Posterior cingulate gyrus (tissue), 11 donors: ENCODE measurements at places on chromosomes 2 and 18.

GRCh38 chr2:157415591-157416101, 28.2 kb downstream of the CYTIP start:
- peak; percentile 61 for DNase-seq

DNA sequence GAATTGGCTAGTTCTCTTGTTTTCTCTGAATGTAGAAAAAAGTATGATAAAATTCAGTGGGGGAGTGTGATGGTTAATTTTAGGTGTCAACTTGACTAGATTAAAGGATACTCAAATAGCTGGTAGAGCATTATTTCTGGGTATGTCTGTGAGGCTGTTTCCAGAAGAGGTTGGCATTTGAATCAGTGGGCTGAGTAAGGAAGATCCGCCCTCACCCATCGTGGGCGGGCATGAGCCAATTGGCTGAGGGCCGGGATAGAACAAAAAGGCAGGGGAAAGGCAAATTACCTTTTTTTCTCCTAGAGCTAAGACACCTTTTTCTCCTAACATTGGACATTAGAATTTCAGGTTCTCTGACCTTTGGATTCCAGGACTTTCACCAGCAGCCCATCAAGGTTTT, 667.6 kb upstream of the SLC8A1 start:
- DNase-seq = peak; percentile 80

DNA sequence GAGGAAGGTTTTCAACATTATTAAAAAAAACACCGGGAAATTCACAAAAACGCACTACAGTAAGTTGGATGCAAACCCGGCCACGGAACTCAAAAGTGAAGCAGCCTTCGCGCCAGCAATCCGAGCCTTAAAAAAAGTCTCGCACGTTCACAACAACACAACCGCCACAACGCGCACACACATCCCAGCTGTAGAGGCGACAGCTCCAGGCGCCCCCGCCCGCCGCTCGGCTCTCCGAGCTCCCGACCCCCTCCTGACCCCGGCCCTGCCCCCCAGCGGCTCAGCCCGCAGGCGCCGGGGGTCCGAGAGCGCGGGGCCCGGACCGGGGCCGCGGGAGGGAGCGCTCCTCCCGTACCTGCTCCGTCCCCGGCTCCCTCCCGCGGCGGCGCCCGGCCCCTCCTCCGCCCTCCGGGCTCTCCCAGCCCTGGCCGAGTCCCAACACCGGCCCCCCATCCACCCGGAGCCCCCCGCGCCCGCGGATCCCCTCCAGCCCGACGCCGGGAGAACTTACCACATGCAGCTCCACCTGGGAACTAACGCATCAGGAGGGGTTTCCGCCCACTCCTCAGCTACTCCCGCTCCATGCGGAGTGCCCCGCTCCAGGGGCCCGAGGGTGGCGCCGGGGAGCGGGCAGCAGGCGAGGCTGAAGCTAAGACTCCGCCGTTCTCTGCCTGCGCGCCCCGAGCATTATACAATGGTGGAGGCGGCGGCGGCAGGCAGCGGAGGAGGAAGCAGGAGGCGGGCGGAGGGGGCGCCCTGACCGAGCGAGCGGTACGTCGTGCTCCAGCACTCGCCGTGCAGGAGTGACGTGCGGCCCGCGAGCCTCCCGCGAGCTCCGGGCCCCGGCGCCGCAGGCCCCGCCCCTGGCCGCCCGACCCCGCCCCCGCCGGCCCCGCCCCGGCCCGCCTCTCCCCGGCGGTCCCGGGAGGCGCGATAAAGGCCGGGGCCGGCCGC, at the start of gene SERTAD2:
TSS of gene SERTAD2 (minus strand) at position 805 of the 954 bp plus-strand sequence. CDS start 17,042 bp downstream, outside the sequence.
- DNase-seq = peak; percentile 73

GRCh38 chr2:33573657-33574056, 25.4 kb downstream of the FAM98A start:
- DNase-seq = peak; percentile 76

GRCh38 chr2:99140056-99140859, 1.2 kb upstream of the C2orf15 start:
- DNase-seq = no peak

DNA sequence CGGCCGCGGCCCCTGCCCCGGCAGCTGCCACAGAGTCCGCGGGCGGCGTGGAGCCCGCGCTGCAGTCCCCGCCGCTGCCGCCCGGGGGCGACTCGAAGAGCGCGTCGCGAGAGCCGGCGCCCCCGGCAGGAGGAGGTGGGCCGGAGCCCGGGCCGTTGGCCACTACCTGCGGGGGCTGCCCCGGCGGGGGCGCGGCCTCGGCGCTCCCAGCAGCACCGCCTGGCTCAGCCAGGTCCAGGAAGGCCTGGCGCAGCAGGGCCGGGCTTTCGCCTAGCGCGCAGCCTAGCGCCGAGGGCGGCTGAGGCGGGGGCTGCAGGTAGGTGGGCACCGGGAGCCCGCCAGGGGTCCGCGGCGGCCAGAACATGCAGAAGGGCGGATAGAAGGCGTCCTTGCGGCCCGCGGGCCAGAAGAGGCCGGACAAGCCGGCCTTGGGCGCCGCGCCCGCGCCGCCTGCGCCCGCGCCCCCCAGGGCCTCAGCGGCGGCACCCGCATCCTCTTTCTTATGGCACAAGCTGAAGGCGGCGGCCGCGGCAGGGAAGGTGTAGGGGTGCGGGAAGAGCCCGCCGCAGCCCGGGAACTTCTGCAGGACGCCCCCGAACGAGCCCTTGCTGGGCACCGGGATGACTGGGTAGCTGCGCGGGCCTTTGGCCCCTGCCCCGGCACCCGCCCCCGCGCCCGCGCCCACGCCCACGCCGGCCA, 3.9 kb downstream of the SKOR2 start:
- no peak for DNase-seq

DNA sequence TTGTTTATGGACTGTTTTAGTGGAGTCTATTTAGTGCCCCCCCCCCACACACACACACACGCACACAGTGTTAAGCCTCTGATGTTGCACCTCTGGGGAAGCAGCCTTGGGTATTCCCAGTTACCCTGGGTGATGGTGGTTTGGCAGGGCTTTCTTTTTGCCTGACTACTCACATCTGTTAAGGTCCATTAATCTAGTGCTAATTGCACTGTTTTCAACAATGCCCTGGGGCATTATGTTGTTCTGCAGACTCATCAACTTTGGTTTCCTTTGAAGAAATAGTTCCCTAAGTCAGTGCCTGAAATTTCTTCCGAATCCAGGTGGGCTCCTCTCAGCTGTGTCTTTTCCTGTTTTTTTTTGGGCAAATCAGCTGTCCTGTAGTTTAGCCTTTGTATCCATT, 34.7 kb downstream of the SPOPL start:
- DNase-seq = no peak

- DNase-seq = no peak
Observed at GRCh38 chr2:175606010-175606841, 395.8 kb downstream of the LNPK start.

DNA sequence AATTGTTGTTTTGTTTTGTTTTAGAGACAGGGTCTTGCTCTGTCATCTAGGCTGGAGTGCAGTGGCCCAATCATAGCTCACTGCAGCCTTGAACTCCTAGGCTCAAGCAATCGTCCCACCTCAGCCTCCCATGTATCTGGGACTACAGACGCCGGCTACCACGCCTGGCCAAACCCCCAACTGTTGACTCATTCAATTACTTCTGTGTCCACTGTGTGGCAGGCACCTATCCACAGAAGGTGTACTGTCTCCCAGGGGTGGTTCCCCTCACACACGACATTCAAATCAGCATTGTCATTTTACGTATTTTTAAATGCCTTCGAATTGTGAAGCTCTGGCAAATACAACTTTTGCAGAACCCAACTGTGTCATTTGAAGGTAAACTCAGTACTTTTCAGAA, 188.0 kb upstream of the REV1 start:
- no peak for DNase-seq

- DNase-seq = no peak
Observed at GRCh38 chr18:45728336-45729010, 4.5 kb downstream of the SLC14A1 start.

DNA sequence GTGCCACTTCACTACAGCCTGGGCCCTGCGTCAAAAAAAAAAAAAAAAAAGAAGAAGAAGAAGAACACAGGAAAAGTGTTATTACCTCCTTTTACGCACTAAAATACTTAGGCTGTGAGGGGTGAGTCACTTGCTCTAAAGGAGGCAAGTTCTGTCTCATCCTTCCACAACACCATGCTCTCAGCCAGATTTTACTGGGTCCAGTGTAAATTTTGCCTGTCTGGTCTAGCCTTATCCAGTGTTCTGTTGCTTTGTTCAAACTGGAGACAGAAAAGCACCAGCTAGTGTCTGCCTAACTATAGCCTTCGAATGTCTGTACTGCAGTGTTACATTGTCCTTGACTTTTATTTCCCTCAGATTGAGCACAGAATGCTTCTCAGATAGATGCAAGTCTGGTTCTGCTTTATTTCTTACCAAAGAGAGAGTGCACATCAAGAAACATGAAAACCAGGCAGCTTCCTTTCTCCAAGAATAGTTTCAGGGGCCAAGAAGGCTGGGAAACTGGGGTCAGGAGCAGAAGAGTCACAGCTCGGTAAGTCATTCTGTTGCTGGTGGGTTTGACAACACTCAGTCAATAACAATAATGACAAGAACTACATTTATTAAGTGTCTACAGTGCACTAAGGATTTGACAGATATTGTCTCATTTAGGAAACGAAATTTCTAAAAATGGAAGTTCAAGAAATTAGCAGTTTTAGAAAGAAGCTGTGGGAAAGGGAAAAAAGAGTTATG, 3.1 kb upstream of the MSGN1 start:
- no peak for DNase-seq

GRCh38 chr2:112794841-112795240, 10.5 kb upstream of the IL1A start:
- DNase-seq = no peak

DNA sequence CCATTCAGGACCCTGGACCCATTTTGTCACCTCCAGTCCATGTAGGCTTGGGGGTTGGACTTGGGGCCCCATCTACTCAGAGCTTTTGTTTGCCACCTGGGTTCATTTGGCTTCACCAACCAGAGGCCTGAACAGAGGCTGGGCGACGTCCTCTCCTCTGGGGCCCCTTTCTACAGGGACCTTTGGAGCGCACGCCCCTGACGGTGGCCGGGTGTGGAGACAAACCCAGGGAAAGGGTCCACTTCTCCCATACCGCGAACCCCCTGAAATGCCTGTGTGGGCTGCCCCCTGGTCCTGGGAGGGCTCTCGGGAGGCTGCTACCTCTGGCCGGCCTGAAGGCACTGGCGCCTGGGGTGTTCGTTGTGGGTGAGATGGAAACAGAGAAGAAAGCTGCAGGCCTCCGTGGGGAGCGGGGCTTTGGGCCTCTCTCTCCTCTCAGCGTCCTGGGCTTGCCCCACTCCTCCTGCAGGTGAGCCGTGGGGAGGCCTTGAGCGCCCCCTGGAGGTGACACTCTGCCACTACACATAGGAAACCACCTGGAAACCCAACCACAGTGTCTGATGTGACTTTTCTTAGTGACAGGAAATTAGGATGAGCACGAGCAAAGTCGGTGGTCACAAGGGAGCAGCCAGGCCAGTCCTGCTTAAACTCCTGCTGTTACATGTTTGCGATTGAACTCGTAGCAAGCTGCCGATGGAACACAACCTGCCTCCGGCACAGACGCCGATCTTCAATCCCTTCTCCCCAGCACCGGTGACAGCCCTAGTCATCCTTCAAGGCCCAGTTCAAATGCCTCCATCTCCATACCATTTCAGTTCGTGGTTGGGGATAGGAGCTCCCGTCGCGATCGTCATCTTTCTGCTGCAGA, 12.0 kb upstream of the NTSR2 start:
- DNase-seq = peak; percentile 37

- no peak for DNase-seq
Observed at GRCh38 chr2:25757906-25758305, 84.5 kb upstream of the DTNB start.

DNA sequence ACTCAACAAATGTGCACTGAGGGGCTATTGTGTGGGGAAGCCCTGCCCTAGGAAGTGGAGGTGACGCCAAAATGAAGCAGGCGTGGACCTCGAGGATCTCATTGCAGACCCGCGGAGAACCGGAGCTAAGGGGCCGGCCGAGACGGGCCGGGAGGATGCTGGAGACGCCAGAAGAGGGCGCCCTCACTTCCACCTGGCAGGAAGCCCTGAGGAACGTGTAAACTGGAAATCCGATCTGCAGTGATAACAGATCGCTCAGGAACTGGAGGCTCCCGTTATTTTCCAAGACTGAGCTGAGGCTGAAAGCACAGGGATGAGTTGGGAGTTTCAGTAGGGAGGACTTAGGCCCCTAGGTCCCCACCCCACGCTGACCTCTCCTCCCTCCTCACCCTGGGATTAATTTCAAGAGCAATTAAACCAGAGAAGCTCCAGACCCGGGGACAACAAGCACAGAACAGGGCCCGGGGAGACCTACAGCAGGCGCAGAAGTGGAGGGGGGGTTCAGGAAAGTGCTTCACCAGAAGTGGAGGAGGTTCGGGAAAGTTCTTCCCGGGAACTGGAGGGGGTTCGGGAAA, 7.7 kb upstream of the COL6A3 start:
- peak; percentile 57 for DNase-seq

DNA sequence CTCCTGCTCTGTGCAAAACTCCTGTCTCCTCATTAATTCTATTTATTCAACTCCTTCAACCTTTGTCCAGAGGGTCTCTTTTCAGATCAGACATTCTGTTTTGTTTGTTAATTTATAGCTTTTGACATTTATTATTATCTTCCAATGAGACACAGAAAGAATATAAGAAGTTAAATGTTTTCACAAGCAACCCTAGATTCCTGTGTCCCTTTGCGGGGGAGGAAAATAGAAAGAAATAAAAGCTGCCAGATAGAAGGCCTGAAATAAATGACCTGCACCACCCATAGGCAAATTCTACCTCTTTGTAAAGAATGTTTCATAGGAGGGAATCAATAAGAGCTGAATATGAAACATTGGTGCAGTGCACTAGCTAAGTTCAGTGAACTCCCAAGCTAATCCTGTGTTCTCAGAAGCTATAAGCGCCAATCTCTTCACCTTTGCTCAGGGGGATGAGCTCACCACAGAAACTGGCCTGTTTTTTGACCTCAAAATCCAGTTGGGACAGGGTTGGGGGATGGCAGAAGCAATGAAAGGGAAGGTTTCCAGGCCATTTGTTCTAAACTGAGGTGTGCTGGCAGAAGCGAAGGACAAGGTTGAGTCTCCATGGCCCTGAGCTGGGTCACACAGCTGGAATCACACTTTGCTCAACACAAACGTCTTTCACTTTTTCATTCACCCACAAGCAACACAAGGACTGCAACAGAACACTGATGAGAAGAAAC, 258.6 kb downstream of the NRXN1 start:
- no peak for DNase-seq

DNA sequence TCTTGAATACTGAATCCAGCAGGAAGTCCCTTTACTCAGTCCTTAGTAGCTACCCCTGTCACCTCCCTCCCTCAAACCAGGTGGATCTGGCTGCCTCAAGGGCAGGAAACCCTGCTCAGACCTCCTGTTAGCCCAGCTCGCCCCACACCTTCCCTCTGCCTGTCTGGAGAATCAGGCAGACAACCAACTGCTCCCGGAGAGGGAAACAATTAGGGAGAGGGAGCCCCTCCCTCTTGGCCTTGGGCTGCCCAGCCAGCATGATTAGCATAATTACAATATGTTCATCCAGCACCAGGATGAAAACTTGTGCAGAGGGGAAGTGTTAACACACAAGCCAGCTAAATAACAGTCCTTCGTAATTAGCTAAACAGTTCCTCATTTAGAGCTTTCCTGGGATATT, 185.5 kb downstream of the C1D start:
- DNase-seq = no peak
